ENCODE measurements at places on chromosomes 16 and 17.

DNA sequence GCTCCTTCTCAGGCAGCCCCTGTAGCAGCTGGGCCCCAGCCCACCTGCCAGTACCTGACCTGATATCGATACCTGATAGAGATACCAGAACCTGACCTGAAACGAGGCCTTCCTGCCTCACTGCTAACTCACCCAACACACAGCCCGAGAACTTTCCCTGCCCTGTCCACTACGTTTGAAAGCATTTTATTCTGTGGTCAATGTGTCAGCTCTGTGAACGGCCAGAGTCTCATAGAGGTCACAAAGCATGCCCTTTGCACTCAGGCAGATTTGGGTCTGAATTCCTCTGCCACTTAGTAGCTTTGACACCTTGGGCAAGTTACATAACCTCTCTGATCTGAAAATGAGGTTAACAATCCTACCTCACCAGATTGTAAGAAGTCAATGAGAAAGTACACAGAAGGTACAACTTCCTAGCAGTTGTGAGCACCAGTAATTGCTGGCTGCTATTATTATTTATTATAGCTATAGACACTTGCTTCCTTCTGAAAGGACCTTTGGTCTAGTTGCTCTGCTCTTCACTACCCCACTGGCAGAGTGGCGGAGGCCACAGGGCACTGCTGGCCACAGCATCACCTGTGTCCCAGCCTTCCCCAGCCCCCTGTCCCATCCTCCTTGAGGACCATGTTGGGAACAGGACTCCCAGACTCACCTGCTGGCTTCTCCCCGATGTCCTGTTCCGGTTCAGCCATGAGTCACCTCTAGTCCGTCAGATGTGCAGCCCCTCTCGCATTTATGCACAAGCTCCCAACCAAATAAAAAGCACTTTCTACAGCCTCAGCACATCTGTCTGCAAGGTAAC lies 895 bp downstream of the ANKRD40CL start:
- no peak for DNase-seq

- no peak for DNase-seq
Observed at GRCh38 chr16:21646091-21646490, 6.3 kb downstream of the IGSF6 start.

DNA sequence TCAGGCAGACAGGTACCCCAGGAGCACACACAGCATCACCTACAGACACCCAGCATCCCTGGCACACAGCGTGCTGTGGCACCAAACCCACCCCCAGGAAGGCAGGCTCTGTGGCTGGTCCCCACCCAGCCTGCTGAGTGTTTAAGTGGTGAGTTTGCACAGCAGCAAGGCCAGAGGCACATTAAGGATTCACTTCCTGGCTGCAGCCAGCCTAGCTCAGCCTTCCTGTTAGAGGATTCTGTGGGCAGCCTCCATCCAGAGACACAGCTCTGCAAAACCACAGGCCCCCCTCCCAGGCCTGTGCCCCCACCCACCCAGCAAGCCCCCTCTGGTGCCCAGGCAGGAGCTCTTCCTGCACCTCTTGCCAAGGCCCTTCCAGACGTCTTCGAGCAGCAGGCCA lies 36.1 kb upstream of the PHB1 start:
- peak; percentile 29 for DNase-seq

DNA sequence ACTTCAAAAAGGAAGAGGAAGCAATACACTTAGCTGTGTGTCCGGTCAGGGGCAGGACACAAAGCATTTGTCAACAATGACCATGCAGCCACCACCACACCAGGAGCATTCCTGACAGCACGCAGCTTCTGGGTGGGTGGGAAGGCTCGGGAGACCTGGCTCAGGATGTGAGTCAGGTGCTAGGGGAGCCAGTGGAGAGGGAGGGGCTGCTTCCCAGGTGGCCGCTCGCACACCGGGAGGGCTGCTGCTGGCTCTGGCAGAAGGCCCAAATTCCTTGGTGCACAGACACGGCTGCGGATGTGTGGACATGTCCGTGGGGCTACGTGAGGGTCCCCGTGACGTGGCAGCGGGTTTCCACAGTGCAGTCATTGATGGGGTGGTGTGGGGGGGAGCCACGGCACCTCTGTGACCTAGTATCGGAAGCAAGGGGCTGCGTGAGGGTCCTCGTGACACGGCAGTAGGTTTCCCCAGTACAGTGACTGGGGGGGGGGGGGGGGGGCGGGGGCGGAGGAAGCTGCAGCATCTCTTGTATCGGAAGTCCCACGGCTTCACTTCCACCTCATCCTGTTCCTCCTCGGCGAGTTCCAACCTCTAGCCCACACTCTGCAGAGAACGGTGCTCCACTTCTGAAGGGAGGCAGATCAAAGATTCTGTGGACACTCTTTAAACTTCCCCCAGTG lies 112.8 kb downstream of the ZNF778 start:
- DNase-seq, result no peak

DNA sequence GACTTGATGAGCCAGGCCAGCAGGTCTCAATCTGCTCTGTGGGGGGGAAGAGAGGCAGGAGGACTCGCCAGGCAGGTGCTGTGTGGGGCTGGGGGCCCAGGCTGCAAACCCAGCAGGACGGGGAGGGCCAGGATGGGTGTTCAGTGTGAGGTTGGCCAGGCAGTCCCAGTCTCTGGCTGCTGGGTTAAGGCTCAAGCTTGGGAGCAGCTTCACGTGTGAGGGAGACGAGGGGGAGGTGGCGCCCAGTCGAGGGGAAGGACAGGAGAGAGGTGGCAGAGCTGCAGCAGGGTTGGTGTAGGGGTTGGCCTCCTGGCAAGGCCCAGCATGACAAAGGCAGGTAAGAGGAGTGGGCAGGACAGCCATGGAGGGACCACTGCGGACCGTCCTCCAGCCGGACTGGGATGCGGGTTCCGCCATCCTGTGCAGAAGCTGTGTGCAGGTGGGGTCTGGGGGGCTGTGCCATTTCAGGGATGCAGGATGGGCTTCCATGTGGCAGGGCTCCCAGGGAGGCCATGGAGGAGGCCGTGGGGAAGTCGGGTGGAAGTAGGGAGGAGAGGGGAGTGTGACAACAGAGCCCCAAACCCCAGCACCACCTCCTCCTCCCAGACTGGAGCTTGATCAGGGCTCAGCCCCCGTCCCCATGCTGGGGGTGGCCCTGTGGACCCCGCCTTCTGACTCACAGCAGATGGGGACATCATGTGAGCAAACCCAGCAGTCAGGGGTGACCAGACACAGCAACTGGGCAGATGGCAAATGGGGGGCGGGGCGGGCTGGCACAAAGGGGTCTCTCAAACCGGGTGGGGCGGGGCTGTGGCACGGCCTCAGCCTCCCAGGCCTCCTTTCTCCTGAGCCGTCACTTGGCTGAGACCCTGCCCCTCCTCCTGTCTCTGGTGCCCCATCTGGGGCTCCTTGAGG lies 2.8 kb downstream of the ADGRG1 start:
- no peak for DNase-seq

DNA sequence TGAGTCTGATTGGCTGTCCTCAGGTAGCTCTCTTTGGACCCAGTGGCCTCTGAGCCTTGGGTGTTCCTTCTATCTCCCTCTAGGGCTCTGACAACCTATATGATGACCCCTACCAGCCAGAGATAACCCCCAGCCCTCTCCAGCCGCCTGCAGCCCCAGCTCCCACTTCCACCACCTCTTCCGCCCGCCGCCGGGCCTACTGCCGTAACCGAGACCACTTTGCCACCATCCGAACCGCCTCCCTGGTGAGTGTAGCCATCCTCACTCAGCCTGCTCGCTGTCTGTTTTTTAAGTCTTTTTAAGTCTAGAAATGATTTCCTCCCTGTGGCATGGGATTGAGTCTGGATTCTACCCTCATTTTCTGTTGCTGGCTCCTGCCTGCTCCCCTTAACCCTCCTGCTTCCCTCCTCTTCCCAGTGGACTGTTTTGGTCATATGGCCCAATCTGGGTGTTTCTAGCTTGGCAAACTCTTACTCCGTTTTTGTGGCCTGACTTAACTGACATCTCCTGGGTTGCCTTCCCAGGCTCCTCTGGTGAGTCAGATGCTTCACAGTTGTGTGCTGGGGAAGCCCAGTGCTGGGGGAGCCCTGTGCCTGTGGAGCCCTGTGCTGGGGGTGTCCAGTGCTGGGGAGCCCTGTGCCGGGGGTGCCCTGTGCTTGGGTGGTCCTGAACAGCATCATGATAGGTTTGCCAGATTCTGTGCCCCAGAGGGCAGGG lies 9.9 kb downstream of the TAOK2 start:
- DNase-seq, result no peak

- DNase-seq, result peak; percentile 64
Observed at GRCh38 chr17:58531661-58532554, 17.5 kb upstream of the MTMR4 start.

Measured in right hindlimb (tissue), 1 donor.